CMK (cell line): ENCODE measurements at places on chromosomes 12 and 14.

- DNase-seq, result no peak
Measured at GRCh38 chr12:49825360-49825970, 2.7 kb downstream of the NCKAP5L start.

GRCh38 chr14:105060751-105061427 is 4.3 kb downstream of the GPR132 start:
- no peak for DNase-seq

DNA sequence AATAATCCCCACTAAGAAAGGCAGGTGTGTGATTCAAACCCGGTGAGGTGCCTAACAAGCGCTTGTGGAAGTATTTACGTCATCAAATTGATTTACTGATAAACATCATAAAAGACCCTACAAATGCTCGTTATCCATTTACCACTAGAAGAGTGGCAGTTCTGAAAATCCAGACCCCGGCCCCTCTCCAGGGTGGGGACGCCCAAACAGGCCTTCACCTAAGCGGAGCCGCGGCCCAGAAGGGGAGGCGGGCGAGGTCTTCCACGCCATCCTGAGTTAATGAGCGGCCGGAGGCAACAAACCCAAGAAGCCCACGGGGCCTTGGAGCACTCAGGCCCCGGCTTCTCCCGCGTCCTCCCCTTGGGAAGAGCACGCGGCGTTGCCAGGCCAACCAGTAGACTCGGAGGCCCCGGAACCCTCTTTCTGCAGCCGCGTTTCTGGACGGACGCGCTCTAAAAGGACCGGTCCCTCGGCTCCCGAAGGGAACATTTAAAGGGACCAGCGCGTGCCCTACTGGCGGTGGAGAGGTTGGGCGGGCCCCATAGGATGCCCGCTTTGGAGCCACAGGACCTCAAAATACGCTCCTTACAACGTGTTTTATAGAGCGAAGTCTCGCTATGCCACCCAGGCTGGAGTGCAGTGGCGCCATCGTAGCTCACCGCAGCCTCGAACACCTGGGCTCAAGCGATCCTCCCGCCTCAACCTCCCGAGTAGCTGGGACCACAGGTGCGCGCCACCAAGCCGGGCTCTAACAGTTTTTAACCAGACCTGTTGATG is 3.5 kb downstream of the PTPN21 start:
- no peak for DNase-seq

DNA sequence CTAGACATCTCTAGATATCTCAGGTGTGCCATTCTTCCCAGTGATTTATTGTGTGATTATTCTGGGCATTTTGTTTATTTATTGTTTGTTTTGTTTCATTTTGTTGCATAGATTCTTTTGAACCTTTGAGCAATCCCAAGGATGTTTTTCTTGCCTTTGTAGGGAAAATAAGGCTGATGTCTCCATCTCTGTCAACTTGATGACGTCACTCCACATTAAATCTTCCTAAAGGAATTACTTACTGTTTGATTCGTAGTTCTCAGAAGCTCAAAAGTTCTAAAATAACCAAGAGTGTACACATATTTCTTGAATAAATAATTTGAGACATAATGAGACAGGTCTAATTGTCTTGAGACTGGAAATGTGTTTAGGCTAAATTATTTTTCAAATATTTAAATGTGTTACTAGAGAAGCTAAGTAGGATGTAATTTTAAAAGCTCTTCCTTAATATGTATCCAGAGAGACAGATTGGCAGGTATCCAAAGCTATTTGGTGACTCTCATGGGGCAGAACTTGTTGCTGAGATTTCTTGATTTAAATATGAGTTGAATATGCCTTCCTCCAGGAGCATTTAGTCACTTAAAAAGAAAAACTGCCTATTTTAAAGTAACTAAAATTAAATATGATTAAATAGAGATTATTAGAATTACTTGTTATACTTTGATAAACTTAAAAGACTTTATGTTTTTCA is 128.7 kb downstream of the CNTN1 start:
- no peak for DNase-seq

DNA sequence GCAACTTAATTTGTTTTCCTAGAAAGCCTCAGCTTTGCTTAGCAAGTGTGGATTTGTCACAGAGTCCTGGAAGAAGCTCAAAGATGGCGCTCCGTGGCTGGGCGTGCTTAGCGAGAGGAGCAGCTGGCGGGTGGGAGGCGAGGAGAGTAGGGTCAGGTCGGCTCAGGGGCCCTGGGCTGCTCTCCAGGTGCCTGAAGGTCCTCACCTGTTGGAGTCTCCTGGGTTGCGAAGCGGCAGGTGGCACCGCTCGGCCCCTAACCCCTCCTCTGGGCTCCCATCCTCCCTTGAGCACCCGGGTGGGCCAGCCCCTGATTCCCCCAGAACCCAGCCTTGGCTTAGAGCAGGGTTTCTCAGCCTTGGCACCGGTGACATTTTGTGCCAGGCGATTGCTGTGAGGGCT is 25.1 kb downstream of the LRTM2 start:
- DNase-seq, result no peak
